ENCODE measurements at places on chromosomes 3 and 15.

GRCh38 chr3:38707730-38708129, 58.2 kb upstream of the SCN5A start:
- no peak for DNase-seq

- DNase-seq: no peak
Measured at GRCh38 chr3:42653560-42654330, at the start of gene ZBTB47. TSS of gene ZBTB47 (plus strand) at chr3:42653697. CDS start at chr3:42658356, 4,659 bp downstream.

DNA sequence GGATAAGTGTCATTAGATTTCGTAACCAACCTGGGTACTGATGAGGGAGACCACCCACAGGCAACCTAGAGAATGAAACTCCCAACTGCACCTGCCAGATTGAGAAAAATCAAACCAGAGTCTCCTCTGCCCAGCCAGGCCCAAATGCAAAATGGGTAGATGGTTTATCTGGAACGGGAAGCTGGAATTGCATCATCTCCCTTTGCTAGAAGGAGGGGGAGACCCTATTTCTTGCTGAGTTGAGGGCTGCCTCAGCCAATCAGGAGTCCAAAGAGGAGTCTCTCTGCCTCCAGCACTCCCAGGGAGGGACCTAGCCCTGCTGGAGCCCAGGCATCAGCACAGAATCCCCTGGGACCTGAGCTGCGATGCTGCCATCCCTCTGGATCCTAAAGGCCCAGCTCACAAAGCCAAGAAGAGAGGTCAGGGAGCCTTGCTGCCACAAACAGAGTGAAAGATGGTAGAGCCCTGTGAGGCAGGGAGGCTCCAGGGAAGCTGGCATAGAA, 8.1 kb downstream of the RMDN3 start:
- DNase-seq: no peak

DNA sequence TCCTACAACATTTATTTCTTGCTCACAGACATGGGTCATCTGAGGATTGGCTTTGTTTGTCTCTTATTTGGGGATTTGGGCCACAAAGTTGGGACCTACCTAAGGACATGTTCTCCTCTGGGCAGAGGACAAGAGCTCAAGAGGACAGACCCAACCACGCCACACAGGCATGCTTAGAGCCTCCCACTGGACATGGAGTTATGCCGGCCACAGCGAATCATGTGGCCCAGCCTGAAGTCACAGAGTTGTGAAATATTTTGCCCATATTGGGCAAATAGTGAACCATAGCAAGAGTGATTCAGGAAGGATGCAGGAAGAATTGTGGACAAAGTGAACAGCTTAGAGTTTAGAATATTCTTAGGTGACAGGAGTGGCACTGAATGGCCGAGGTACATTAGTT, 9.9 kb downstream of the TRAK1 start:
- DNase-seq: no peak

DNA sequence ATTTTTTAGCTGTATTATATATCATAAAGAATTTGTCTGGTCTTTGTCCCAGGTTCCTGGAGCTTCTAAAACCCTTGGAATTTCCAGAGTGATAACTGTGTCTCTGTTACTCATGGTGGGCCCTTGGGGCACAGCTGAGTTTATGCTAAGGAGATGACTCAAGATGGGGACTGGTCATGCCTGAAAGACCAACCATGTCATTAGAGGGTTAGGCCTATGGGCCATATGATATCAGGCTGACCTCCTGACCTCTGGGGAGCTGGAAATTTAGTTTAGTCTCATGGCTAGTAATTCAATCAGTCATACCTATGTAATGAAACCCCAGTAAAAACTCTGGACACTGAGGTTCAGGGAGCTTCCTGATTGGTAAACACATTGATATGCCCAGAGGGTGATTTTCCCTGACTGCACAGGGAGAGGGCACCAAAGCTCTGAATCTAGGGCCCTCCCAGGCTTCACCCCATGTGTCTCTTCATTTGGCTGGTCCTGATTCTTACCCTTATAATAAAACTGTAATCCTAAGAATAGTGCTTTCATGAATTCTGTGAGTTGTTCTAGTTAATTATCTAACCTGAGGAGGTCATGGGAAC, 69.6 kb downstream of the EEFSEC start:
- no peak for DNase-seq

DNA sequence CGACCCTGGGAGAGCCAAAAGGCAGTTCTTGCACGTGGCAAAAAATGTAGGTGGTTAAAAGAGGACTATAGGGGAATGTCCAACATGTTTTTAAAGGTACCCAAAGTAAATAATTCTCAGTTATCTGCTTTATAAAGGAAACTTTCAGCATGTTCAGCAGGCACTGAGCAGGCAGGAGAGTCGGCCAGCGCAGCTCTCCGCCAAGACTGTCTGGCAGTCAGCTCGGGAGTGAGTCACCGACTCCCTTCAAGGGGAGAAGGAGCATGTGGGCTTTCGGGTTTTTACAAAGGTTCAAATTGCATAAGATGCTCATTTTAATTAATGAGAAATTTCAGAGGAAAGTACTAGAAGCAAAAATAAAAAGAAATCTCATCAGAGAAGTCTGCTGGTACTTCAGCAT, 7.0 kb downstream of the GABRA5 start:
- DNase-seq: no peak

DNA sequence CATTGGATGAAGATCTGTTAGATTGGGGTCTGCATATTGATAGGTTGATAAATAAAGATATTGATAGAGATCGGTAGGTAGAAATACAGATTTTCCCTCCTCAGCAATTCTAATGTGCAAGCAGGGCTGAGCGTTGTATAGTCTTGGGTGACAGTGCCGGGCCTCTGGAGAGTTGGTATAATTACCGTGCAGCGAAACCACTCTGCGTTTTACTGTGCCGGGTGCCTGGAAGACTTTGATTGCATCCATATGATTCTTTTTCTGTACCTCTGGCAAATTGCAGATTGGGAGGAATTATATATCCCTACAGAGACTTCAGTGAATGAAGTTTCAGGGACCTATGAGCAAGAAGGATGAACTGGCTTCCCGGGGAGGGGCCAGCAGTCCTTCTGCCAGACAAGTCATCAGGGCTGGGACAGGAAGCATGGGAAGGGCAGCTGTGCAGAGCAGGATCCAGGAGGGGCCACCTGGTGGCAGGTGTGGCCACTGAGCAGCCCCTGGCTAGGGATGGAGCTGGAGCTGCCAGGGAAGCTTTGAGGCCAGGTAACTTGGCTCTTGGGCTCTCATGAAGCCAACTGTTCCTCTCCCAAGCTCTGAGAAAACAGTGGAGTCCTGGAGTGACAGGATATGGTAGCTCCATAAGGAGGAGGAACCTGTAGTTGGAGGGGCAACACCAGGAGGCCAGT, 132.5 kb downstream of the APBA2 start:
- no peak for DNase-seq

GRCh38 chr3:171088496-171088895, 62.0 kb upstream of the SLC2A2 start:
- DNase-seq: no peak

DNA sequence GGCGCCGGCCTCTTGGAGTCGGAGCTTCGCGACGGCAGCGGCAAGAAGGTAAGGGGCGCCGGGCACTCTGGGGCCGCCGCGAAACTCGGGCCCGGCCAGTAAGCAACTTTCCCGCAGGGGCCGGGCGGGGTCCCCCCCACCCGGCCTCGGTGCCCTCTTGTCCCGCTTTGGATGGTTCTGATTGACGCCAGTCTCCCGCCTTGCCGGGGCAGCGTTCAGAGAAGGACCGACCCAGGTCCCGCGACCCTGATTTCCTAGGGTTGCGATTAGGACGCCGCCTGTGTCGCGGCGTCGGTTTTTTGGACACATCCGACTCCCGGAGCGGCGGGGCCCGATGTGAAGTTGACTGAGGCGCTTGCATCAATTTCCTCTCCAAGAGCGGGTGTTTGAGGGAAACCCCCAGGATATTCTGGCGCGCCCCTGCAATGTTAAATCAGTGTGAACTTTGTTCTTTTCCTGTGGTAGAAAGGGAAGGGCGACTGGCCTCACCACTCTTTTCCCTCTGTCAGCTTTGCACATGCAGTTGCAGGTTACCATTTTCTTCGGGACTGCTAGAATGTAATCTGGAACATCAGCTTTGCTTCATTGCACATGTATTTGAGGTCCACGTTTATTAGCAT, 755 bp downstream of the PDE8A start:
- DNase-seq: no peak

DNA sequence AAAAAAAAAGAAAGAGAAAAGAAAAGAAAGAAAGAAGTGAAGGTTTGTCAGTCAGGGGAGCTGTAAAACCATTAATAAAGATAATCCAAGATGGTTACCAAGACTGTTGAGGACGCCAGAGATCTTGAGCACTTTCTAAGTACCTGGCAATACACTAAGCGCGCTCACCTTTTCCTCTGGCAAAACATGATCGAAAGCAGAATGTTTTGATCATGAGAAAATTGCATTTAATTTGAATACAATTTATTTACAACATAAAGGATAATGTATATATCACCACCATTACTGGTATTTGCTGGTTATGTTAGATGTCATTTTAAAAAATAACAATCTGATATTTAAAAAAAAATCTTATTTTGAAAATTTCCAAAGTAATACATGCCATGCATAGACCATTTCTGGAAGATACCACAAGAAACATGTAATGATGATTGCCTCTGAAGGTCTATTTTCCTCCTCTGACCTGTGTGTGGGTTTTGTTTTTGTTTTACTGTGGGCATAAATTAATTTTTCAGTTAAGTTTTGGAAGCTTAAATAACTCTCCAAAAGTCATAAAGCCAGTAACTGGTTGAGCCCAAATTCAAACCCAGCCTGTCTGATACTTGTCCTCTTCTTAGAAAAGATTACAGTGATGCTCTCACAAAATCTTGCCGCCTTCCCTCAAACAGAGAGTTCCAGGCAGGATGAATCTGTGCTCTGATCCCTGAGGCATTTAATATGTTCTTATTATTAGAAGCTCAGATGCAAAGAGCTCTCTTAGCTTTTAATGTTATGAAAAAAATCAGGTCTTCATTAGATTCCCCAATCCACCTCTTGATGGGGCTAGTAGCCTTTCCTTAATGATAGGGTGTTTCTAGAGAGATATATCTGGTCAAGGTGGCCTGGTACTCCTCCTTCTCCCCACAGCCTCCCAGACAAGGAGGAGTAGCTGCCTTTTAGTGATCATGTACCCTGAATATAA, 2.0 kb downstream of the B2M start:
- DNase-seq: no peak

DNA sequence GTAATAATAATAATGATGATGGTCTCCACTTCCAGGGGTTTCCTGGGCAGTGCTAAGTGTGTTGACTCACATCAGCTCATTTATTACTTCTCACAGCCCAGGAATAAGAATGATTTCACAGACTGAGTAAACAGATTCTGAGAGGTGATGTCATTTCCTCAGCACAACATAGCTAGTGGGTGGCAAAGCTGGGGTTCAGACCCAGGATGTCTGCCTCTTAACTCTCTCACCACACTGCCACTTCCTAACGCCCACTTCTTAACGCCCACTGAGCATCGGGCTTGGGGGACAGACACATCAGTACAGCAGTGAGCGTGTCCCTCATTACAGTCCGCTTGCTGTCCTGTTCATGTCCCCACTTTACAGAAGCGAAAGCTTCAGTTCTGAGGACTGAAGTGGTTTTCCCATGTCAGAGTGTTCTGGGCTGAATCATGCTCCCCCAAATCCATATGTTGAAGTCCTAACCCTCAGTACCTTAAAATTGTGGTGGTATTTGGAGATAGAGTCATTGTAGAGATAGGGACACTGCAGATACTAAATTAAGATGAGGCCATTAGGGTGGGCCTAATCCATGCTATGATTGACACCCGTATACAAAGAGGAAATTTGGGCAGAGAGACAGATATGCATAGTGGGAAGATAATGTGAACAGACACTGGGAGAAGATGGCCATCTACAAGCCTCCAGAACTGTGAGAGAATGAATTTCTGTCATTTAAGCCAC, 68.0 kb downstream of the ATP2B2 start:
- peak; percentile 9 for DNase-seq

DNA sequence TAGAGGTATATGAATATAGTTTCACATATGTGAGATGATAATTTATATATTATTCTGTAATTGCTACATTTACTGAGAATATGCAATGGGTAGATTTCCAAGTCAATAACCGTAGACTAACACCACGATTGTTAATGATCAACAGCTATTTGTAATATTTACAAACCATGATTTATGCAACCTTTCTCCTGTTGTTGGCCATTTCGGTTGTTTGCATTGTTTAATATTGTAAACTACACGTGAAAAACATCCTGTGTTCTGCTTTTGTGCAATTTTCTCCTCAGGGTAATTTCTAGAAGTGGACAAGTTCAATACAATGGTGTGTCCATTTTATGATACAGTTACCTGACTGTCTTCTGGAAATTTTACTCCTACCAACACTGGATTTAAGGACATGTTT, 29.3 kb upstream of the RAB11A start:
- DNase-seq: no peak

- no peak for DNase-seq
Measured at GRCh38 chr15:57534281-57534680, 57.4 kb upstream of the MYZAP start.

DNA sequence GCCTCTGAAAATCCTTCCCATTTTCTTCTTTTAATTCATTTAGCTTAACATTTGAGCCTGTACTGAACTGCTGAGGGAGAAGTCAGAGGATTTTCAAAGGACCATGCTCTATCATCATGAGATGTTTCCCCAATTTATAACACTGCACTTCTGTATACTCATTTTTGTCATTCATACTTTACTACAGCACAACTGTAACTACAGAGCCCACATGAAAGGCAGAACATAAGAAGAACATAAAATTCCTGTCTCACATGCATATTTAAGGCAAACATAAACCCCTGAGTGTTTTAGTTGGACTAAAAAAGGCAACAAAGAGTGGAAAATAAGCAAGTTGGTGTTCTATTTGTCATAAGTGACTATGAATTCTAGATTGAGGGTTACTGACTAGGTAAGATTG, 237.7 kb upstream of the ARPP21 start:
- no peak for DNase-seq

DNA sequence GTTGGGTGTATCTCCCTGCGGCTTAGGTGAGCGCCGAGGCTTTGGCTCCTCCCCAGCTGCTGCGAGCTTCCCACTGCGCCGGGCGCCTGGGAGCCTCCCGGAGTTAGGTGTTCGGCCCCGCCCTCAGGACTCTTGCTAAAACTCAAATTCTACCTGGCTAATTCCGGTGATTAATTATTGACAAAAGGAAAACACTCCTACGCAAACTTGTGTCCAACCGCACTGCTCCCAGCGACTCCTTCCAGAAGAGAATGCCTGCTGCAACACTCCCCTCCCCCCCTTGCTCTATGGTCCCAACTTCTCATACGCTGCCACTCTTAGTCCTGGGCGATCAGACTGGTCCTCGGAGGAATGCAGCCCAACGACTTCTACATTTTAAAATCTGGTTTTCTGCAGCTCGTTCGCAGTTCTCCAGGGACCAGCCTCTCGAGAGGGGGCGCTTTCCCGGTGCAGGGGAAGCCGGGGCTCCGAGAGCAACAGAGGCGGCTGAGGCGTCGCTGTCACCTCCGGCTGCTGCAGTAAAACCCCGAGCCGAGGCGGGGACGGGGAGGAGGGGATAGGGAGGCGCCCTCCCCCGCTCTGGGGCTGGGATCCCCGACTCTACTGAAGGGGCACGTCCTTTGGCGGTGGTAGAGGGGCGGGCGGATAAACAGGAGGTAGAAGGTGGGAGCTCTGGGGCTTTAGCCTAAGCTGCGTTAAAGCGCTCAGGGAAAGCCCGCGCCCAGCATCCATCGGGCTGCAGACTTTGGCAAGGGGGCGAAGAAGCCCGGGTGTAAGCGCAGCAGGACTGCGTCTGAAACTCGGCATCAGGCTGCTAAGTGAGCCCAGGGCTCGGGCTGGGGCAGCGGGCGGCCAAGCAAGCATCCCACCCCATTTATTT, at the start of gene SPTSSB:
Gene SPTSSB (minus strand): TSS at position 77 of the 880 bp plus-strand sequence. CDS start 25,194 bp downstream, outside the sequence.
- no peak for DNase-seq
